ENCODE measurements at places on chromosomes 6 and 20.

- peak; percentile 21 for DNase-seq
Observed at GRCh38 chr6:13425943-13426931, 61.2 kb downstream of the GFOD1 start.

- DNase-seq, result no peak
Observed at GRCh38 chr6:41037107-41037900, 1.7 kb downstream of the UNC5CL start.

DNA sequence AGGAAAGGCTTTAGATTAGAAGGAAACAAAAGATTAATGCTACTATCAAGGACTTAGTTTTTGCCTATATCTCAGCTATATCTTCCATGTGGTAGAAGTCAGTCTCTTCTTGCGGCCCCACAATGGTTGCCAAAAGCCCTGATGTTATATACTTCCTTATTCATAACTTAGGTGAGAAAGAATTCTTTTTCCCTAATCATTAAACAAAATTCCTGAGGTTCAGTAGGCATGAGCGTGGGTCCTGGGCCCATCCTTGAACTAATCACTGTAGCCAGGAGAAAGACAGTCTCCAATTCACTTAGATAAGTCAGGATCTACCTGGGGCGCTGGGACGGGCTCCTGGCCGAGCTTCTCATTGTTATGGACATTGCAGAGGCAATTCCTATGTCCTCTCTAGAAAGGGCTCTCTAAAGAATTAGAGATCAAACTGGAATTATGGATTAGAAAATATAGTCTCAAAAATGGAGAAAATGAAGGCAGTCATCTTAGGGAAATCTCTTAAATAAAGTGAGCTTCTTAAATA is 134.3 kb downstream of the KIF6 start:
- DNase-seq, result no peak

DNA sequence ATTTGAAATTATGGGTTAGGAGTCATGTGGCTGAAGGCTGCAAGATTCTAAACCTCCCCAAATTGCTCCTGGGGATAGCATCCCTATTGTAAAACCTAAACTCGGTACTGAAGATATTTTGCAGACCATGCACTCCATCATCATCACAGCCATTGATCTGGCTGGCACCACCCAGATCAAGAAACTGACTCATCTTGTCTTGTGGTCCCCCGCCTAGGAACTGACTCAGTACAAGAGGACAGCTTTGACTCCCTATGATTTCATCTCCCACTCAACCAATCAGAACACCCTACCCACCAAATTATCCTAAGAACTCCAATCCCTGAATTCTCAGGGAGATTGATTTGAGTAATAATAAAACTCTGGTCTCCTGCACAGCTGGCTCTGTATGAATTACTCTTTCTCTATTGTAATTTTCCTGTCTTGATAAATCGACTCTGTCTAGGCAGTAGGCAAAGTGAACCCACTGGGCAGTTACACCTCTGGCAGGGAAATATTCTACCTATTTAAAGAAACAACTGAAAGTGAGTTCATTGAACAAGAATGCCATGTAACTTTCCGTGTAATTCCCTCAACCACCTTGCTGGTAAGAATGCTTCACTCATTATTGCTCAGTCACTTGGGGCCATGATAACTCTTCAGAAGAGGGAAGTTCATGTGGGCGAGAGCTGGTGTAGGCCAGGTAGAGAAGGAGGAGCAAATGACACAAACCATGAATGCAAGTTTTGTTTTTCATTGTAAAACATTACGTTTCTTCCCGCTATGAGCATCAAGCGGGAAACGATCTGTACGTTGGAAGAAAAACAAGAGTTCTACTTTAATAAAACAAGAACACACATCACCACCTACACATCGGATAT is 602.9 kb upstream of the ARID1B start:
- peak; percentile 24 for DNase-seq

GRCh38 chr6:144064402-144065212 is 30.8 kb downstream of the SF3B5 start:
- DNase-seq, result peak; percentile 69

- DNase-seq, result no peak
Observed at GRCh38 chr20:60718743-60719480, 533.1 kb upstream of the CDH4 start.

Data from stimulated activated CD4-positive, alpha-beta T cell treated with anti-CD3 and anti-CD28 coated beads, Interleukin-12 subunit alpha, Interleukin-12 subunit beta, amount 100 ng/mL, for 24 hours (primary cell).